ENCODE measurements at places on chromosomes 16 and 17.

DNA sequence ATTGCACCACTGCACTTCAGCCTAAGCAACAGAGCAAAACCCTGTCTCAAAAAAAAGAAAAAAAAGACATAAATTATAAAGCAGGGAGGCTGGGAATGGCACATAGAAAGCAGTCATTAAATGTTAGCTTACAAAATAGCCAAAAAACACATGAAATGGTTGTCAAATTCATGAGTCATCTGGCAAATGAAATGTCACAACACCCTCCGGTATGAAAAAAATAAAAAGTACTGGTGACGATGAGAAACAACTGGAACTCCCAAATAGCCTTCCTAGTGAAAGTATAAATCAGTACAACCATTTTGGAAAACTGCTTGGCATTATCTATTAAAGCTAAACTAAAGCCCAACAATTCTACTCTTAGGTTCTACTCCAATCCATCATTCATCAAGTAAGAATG is 3.5 kb upstream of the KATNB1 start:
- DNase-seq, result no peak

DNA sequence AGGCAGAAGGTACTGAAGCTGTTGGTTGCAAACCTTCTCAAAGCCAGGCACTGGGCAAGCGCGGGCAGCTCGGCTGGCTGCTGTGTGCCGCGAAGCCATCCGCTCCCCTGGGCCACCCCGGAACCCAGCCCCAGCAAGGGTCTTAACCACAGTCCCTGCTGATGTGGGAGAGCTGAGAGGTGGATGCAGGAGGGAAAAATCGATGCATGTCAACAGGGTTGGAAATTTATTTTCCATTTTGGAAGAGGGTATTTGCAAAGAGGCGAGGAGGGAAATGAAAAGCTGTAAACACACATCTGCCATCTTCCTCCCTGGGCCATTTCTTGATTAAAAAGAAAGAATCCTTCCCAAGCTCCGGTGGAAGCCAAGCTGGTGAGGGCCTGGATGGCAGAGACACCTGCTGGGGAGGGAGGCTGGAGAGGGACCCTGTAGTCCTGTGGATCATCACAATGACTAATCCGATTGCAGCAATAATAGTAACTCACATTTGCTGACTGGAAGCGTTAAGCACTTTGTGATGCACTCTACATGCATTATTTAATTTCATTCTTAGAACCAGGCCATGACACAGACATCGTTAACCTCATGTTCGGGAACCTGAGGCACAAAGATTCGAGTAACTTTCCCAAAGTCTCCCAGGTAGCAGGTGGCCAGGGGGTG is 13.9 kb upstream of the TBX2 start:
- no peak for DNase-seq

DNA sequence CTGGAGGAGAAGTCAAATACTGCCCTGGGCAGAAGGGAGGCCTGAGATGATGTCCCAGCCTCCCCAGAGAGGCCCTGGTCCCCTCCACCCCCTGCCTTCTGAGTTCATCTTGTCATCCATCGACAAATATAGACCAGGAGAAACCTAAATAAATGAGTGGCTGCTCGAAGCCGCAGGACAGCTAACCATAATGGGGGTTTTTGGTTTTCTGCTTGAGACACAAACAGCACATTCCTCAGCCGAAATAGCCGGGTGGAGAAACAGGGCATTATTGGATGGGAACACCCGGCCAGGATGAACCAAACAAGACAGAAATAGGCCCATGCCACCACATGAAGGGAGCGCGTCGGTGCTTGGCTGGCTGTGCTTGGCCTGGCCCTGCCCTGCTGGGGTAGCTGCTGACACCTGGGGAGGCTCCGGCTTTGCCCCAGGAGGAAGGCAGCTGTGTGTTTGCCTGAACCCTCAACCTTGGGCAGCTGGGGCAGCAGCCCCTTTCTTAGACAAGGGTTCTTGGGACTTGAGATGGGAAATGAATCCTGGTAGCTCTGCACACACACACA is 188.1 kb downstream of the IRX5 start:
- no peak for DNase-seq

DNA sequence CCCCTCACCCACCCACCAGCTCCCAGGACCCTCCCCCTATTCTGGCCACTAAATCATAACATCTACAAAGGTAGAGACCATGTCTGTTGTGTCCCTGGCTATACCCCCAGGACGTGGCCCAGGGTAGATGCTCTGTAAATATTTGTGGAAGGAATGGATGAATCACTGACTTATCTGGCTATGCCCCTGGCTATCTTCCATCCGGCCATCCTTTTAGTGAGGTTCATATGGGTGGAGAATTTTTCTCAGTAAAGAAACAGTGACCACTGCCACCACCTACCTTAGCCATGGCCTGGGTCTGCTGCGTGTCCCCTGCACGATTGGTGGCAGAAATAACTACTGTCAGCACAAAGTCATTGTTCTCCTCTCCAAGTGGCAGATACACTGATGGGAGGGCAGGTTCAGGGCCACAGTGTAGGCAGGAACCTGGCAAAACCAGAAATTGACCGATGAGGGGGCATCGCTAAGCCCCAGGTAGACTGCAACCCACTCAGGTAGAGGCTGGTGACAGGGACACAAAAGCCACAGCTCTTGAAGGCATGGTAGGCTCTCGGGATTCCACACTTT is 63.1 kb upstream of the BCO1 start:
- DNase-seq, result no peak

GRCh38 chr17:68981288-68981687 is 26.1 kb upstream of the ABCA8 start:
- DNase-seq, result no peak

Data from CD4-positive, alpha-beta T cell treated with Interleukin-15 for 1 hour (primary cell).